GM23338 (cell line): ENCODE measurements at places on chromosomes 12 and 14. TPM values are rescaled to one million over a fixed set of nuclear protein-coding genes. Genes with fewer than 3 reads are reported as not detected.

Gene TBX3
- 0.18 and 0.33 TPM in 2 replicates for polyA plus RNA-seq

Gene ATG14
- polyA plus RNA-seq, result 6.9 and 7.3 TPM in 2 replicates

Gene RPL10L
- polyA plus RNA-seq, result not detected in 2 replicates

Gene TEX22
- 0.10 and 0.21 TPM in 2 replicates for polyA plus RNA-seq

Gene PLD4
- 0.21 TPM in 1 of 2 replicates, not detected in the other for polyA plus RNA-seq

Gene SAMD4A
- 1.1 and 1.6 TPM in 2 replicates for polyA plus RNA-seq

Gene KCNH5
- polyA plus RNA-seq, result 0.30 and 0.71 TPM in 2 replicates

Gene WSB2
- polyA plus RNA-seq, result 36.6 and 38.8 TPM in 2 replicates

Gene FOXN4
- 0.43 and 0.47 TPM in 2 replicates for polyA plus RNA-seq

Gene ACRBP
- 0.70 TPM in 1 of 2 replicates, not detected in the other for polyA plus RNA-seq

Gene CLEC9A
- not detected in 2 replicates for polyA plus RNA-seq
